Stimulated activated CD4-positive, alpha-beta T cell treated with anti-CD3 and anti-CD28 coated beads, TNF-alpha, amount 100 ng/mL, for 24 hours (primary cell): ENCODE measurements at places on chromosomes 4 and X.

GRCh38 chr4:184427687-184428086 is 46.7 kb downstream of the IRF2 start:
- DNase-seq, result no peak

GRCh38 chr4:39464886-39465501 is 6.1 kb downstream of the LIAS start:
- DNase-seq, result no peak

DNA sequence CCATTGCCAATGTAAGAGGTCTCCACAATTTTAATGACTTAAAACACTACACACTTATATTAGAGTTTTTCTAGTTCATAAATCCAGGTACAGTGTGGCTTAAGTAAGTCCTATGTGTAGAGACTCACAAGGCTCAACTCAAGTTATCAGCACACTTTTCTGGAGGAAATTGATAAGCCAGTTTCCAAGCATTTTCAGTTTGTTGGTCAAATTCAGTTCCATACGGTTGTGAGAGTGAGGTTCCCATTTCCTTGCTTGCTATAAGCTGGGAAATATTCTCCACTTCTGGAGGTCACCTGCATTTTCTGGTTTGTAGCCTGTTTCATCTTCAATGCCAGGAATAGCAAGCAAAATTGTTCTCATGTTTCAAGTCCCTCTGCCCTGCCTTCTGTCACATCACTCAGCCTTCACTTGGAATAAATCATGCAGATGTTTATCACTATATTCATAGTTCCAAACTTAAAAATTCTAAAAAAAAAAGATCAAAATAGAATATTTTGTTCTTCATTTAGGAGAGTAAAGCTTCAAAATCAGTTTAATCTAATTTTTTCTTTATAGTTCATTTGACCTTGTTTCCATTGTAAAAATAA is 1137.5 kb upstream of the INTU start:
- DNase-seq, result no peak

GRCh38 chr4:98430708-98431403 is 169.7 kb downstream of the RAP1GDS1 start:
- no peak for DNase-seq

DNA sequence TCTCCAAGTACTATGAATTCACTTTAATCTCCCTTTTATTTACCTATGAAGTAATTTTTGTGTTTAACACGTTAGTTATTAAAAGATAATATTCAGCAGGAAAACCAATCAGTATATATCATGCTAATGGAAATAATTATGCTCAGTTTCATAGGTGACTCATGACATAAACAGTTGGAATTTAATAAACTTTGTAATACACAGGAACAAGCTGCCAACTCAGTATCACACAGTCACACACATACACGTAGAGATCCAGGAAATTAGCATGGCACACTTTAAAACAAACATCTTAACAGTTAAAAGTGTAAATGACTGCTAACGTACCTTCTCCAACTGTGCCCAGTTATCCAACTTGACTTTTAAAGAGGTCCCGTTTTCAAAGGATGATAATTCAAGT is 2.3 kb downstream of the SPATA4 start:
- DNase-seq, result no peak

DNA sequence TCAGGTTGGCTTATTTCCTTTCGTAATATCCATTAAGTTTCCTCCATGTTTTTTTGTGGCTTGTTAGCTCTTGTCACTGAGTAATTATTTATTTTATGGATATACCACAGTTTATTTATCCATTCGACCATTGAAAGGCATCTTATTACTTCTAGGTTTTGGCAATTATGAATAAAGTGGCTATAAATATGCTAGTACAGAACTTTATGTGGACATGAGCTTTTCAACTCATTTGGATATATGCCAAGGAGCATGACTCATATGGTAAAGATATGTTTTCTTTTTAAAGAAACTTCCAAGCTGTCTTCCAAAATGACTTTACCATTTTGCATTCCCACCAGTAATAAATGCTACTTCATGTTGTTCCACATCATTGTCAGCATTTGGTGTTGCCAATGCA is 803.6 kb downstream of the GLUD2 start:
- no peak for DNase-seq

DNA sequence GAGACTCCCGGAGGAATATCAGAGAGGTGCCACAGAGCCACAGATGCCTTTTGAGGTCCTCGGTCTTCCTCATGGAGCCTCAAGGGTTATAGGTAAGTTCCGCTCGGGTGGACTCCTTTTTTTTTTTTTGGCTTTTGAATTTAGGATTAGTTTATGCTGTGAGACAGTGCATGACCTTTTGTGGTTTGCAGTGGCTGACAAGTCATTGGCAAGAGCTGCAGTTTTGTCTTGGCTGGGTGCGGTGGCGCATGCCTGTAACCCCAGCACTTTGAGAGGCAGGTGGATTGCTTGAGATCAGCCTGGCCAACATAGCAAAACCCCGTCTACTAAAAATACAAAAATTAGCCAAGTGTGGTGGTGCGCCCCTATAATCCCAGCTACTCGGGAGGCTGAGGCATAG is 4.5 kb upstream of the GRSF1 start:
- DNase-seq, result no peak

DNA sequence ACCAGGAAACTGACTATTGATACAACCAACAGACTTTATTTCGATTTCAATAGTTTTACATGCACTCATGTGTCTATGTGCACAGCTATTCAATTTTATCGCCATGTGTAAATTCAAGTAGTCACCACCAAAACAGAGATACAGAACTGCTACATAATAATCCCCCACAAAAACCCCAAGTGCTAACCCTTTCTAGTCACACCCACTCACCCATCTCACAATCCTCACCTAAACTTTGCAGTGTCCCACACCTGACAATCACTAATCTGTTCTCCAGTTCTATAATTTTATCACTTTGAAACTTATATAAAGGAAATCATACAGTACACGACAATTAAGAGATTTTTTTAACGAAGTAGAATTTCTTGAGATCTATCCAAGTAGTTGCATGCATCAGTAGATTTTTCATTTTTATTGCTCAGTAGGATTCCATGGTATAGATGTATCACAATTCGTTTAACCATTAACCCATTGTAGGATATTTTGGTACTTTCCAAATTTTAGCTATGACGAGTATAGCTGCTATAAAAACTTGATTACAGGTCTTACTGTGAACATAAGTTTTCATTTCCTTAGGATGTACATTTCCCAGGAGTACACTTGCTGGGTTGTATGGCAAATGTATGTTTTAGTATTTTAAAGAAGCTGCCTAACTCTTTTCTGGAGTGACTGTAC is 85.9 kb downstream of the CASK start:
- no peak for DNase-seq

GRCh38 chr4:184215709-184216328 is 1.9 kb downstream of the ENPP6 start:
- no peak for DNase-seq

GRCh38 chrX:40088299-40088625 is 9.5 kb downstream of the BCOR start:
- DNase-seq, result no peak

DNA sequence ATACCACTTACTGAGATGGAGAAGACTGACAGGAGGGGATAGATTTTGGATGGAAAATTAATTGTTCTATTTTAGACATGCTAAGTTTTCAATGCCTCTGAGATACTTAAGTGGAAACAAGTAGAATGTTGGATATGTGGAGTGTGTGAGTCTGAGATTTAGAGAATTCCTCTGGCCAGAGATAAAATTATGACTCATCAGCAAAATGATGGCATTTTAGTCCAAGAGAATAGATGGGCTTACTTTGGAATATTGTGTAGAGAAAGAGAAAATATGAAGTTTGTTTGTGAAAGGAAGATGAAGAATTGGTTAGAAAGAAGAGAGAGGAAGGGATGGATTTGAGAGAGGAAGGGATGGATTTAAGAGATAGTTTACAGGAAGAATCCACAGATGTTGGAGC is 108.6 kb upstream of the PPP1R2C start:
- DNase-seq, result no peak

DNA sequence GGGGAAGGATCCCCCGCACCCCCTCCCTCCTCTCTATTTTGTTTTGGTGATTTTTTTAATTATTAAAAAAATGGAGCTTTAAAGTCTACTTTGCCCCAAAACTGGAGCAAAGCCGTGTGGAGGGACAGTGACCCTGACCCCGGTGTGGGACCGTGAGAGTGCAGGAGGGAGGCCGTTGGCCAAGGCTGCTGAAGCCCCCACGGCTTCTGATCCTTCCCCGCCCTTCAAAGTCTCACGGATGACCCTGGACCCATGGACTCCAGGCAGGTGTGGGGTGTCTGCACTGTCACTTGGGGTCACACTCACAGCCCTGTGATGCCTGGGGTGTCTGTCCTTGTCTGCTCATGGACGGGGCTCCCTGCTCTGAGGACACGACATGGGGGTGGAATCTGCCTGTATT is 133.3 kb downstream of the CPZ start:
- DNase-seq, result no peak

DNA sequence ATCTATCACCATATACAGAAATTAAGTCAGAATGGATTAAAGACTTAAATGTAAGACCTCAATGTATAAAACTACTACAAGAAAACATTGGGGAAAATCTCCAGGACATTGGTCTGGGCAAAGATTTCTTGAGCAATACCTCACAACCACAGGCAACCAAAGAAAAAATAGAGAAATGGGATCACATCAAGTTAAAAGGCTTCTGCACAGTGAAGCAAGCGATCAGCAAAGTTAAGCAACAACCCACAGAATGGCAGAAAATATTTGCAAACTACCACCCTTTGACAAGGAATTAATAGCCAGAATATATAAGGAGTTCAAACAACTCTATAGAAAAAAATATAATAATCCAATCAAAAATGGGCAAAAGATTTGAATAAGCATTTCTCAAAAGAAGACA is 236.9 kb upstream of the EMCN start:
- DNase-seq, result no peak

DNA sequence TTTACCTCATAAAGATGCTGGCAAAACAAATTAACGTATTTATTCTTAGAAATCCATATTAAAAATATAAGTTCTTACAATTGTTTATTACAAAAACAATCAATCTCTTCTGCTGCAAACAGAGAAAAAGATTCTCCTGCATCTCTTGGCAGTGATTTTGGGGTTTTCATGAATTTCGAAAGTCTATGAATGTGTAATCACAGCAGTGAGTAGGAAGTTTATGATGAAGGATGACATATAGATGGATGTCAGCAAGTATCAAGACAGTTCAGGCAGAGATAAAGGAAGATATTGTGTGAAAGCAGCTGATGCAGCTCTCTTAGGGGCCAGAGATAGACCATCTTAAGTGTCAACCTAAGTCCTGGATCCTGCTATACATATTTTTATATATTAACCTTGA is 196.9 kb upstream of the BANK1 start:
- DNase-seq, result no peak

- DNase-seq, result no peak
These were observed 638.9 kb upstream of the AGA start for GRCh38 chr4:178081176-178081575.

- DNase-seq, result no peak
These were observed 13.7 kb downstream of the RASGEF1B start for GRCh38 chr4:81457921-81458520.

- no peak for DNase-seq
These were observed 81.5 kb downstream of the RCHY1 start for GRCh38 chr4:75432683-75433082.

DNA sequence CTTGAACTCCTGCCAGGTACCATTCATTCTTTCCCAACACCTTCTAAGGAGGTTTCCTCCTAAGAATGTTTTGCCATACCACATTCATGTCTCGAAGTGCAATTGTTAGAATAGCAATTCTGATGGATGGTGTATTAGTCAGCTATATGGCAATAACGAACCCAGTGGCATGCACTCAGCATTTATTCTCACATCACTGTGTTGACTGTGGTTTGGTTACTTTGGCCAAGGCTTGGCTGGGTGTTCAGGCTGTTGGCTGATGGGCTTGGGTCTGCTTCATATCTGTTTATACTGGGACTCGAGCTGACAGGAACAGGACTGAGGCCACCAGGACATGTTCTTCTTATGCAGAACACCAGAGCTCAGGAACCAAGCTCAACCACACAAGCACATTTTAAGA is 31.7 kb downstream of the PSAPL1 start:
- no peak for DNase-seq

GRCh38 chr4:25551605-25552004 is 104.0 kb upstream of the SLC34A2 start:
- no peak for DNase-seq

- no peak for DNase-seq
These were observed 39.9 kb upstream of the PCDH18 start for GRCh38 chr4:137572163-137572562.

GRCh38 chr4:55447108-55447708 is 51.5 kb downstream of the TMEM165 start:
- DNase-seq, result no peak

GRCh38 chrX:66016905-66017658 is 22.8 kb downstream of the VSIG4 start:
- no peak for DNase-seq

GRCh38 chrX:39016556-39016955 is 215.3 kb downstream of the MID1IP1 start:
- DNase-seq, result no peak

GRCh38 chrX:141638550-141638949 is 49.0 kb downstream of the SPANXA2 start:
- DNase-seq, result no peak

- no peak for DNase-seq
These were observed 20.6 kb downstream of the RTL5 start for GRCh38 chrX:72110876-72111708.

DNA sequence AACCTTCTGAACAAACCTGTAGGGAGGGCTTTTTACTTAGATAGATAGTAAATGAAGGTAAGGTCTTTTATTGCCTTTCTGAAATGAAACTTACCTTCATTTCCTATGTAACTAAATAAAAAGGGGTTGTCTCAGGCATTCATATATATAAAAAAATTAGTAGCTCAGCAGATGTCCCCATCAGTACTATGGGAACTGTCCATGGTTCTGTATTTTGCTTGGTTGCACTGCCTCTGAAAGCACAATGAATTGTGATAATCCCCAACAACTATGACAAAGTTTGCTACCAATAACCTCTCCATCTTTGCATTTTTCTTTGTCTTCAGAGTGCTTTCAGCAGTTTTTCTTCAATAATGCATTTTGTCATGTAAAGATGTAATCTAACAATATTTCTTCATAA is 222.4 kb downstream of the SLIT2 start:
- no peak for DNase-seq

GRCh38 chr4:187827631-187828030 is 167.9 kb upstream of the ZFP42 start:
- no peak for DNase-seq

- DNase-seq, result no peak
These were observed 102.1 kb downstream of the ANOS1 start for GRCh38 chrX:8629871-8630270.

- DNase-seq, result no peak
These were observed 32.0 kb downstream of the CEP135 start for GRCh38 chr4:55980725-55981124.
